ENCODE measurements at places on chromosomes 6 and 20.
A peak's percentile ranks its signal among the peaks of the same experiment; 100 is the strongest.

DNA sequence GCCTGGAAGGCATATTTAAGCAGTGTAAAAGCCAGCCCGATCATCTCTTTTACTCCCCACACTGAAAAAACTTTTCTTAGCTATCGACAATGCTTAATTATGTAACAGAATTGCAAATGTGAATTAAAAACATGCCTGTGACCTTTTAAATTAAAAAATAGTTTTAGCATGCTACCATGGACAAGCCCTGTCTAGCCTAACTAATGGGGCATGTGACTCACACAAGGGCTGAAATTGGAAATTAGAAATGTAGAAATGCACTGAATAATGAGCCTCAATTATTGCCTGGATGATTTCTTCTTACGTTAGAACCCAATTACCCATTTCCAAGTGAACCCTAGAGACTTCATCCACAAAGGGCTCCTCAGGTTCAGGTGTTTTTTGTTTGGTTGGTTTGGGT lies 82.7 kb downstream of the SIM1 start:
- DNase-seq: no peak

GRCh38 chr6:23036406-23036983 lies 467.1 kb downstream of the HDGFL1 start:
- DNase-seq: no peak

DNA sequence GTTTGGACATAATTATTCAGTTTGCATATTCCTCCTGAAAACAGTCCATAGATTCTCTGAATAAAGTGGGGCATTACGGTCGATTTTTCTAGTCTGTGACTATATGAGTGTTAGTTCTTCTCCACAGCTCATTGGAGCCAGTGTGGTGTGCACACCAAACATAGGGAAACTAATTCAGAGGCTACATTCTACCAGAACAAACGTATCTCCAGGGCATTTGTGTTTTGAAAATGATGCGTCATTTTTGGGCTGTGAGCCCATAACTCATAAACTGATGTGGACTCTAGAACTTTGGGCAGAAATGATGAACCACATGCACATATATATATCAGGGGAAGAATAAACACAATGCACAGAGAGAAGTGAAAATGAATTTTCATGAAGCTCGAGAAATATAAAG lies 41.8 kb downstream of the C6orf58 start:
- DNase-seq: no peak

DNA sequence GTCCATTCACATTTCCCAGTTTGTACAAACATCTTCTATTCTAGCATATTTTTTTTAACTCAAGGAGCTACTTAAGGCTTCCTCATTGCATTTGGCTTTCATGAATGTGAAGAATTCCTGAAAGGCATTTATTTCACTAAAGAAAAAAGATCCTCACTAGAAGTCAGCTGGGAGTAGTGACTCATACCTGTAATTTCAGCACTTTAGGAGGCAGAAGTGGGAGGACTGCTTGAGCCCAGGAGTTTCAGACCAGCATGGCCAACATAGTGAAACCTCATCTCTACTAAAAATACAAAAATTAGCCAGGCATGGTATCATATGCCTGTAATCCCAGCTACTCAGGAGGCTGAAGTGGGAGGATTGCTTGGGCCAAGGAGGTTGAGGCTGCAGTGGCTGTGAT lies 30.9 kb upstream of the XRN2 start:
- no peak for DNase-seq

DNA sequence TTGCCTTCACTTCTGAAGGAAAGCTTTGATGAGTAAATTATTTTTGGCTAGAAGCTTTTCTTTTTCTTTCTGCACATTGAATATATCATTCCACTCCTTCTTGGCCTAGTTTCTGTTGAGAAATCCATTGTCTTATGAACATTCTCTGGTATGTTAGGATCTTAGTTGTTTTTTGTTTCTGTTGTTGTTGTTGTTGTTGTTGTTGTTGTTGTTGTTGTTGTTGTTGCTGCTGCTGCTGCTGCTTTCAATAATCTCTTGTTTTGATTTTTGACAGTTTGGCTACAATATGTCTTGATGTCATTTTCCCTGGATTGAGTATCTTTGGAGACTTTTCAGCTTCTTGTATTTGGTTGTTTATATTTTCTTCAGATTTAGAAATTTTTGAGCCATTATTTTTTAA lies 836.5 kb upstream of the MAN1A1 start:
- no peak for DNase-seq

- no peak for DNase-seq
Measured at GRCh38 chr20:50343125-50343489, 152.5 kb downstream of the CEBPB start.

DNA sequence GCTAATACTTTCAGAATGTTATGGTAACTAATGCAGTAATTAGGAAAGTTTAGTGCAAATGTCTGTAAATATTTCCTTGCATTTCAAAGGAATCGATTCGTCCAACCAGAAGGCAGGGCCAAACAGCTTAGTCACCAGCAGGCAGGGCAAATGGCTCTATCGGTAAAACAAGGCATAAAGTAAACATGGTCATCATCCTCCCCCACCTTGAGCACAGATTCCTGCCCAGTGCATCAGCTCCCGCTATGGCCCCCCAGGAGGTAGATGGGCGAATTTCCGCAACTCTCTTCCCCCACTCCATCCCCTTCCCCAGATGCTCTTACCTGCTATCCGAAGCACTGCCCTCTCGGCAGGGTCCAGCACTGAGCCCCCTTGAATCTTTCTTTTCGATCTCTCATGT lies 103.8 kb upstream of the BEND6 start:
- no peak for DNase-seq

DNA sequence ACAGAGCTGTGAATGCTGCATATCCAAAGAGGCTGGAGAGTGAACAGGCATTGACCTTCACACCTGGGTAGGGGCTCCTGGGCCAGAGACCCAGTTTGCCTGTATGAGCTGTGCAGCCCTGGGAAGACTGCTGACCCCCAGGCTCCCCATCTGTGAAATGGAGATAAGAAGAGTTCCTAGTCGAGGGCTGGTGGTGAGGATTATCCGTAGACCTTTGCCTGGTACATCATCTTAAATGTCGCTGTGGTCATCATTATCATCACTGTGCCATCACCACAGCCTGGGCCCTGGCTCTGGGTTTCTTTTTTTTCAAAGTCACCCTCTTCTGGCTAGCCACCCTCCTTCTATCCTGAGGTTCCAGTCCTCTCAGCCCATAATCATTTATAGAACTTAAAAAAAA lies 12.0 kb downstream of the AGPAT4 start:
- DNase-seq: no peak

- DNase-seq: no peak
Measured at GRCh38 chr20:8718279-8718678, 350.6 kb upstream of the PLCB4 start.

DNA sequence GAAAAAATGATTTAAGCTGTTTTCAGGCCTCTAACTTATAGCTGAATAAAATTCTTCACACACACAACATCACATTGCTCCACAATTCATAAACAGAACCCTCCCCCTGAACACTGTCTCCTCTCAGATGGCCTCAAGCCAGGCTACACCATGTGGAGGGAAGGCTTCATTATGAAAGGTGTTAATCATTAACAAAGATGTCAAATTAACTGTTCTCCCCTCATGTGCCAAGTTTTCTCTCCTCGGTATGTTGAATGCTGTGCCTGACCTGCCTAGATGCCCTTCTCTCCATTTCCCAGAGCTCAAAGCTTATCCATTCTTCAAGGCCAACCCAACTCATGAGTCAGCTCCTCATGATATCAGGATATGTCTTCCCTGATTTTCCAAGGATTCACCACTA lies 210.4 kb downstream of the GMDS start:
- no peak for DNase-seq

GRCh38 chr6:132425176-132425575 lies 23.9 kb upstream of the MOXD1 start:
- no peak for DNase-seq

- no peak for DNase-seq
Measured at GRCh38 chr6:14610141-14610540, 492.6 kb downstream of the CD83 start.

DNA sequence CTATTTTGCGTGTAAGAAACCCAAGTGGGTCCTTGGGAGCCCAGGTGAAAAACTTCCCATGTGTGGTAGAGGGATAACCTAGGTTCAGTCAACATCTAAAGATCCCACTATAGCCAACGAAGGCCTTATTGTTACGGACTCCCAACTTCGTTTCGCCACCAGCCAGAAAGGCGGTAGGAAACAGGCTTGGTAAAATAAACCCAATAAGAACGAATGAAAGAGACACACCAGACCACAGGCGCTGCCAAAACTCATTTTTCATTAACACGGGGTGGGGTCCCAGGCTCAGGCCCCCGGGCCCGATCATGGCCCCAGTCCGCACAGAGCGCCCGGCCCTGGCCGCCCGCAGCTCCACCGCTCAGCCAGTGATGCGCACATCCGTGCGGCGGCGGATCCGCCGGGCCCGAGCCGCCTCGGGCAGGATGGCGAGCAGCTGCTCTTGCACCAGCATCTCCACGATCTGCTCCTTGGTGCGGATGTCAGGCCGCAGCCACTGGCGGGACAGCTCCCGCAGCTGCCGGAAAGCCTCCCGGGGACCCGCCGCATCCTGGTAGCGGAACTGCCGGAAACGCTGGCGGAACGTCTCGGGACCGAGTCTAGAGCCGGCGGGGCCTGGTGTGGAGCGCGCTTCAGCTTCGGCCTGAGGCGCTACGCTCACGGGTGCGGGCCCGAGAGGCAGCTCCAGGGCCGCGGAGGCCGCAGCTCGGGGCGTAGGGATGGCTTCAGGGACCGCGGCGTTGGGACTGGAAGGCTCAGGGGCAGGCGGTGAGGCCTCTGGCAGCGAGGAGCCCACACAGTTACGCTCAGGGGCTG lies 709 bp downstream of the SCAND1 start:
- peak; percentile 60 for DNase-seq

DNA sequence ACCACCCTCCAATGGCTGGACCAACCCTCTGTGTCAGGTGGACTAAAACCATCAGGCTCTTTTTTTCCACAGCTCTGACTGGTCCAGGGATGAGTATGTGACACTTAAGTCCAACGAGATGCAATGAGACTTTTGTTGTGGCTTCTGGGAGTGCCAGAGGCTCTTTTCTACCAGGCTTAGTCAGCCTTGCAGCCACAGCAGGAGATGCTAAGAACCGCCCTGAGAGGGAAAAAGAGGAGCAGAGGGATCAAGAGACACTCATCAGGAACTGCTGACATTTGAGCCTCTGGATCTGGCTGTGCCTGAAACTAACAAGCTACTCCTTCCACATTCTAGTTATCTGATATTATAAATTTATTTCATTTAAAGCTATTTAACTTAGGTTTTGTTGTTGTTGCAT lies 270.9 kb upstream of the SULF2 start:
- DNase-seq: no peak

DNA sequence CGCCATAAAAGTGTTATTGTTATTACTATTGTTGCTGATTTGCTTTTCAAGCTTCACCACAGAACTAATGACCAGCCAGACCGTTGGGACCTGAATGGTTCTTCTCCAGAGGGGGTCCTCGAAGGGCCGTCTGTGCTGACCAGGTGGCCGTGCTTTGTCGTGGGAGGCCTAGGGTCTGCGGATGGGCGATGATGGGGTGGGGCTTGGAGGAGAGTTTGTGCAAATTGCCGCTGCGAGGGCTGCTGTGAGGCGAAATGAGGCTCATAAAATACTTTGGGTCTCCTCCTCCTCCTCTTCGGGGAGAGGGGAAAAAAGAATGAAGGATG lies 6.0 kb upstream of the ZBTB22 start:
- no peak for DNase-seq

Data from stimulated activated CD4-positive, alpha-beta T cell treated with anti-CD3 and anti-CD28 coated beads, TNF-alpha, amount 100 ng/mL, for 24 hours (primary cell).